ENCODE measurements at places on chromosomes 1 and 21.

GRCh38 chr1:175221557-175222175 lies 29.1 kb upstream of the KIAA0040 start:
- no peak for DNase-seq

- DNase-seq: no peak
Observed at GRCh38 chr1:65235867-65236805, 73.2 kb upstream of the DNAJC6 start.

DNA sequence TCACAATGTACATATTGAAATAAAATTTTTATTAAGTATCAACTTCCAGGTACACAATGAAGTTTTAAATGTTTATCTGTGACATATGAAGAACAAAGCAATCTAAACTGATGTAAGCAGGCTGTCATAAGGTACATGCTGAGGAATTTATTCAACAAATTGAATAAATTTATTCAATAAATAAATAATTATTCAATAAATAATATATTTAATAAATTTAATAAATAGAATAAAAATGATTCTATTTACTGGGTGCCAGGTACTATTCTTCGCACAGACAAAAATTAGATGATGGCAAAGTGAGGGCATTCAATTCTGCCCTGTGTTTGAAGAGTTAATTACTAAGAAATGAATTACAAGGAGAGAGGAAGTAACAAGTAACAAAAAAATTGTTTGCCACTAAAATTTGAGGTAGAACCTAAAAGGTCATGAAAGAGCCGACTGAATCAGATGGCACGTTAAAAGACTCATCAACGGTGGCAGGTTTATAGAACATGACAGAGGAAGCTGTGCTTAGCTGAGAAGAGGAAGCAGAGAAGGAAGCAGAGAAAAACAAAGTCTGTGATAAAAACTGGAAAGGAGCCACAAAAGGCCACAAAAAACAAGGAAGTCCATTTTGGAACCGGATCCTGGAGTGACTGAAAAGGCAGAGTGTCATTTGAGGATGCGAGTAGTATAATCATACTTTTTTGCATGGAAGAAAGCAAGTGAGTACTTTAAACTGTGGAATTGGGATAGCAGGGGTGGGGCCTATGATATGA lies 2.2 kb upstream of the USP24 start:
- DNase-seq: no peak

DNA sequence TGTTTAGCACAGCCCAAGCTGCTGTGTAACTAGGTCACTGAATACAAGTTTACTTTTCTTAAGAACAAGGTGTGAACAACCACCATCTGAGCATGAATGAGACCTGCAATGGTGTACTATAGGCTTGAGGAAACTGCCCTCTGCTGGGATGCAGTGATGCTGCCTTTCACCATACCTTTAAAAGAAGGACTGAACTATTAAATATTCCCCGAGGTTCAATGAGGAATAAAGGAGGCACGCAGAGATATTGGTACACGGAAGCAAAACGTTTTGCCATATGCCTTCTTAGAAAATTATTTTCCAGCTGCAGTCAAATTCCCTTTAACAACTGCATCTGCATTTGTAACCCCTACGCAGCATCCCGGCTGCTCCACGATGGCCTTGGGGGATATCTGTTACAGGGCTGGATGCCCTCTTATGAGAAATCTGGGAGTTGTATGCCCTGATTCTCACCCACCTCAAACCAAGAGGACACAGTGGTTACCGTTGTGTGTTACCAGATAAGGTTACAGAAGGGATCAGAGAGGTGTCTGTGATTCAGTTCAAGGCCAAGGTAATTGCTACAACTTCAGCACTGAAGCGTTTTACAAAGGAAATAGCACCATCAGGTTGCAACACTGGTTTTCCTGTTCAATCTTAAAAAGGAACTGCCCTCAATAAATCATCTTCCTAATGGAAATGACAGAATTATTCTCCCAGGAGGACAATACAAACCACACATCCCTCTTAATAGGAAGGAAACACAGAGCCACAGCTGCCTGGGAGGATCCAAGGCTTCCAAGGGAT lies 470.5 kb downstream of the LTN1 start:
- DNase-seq: no peak

DNA sequence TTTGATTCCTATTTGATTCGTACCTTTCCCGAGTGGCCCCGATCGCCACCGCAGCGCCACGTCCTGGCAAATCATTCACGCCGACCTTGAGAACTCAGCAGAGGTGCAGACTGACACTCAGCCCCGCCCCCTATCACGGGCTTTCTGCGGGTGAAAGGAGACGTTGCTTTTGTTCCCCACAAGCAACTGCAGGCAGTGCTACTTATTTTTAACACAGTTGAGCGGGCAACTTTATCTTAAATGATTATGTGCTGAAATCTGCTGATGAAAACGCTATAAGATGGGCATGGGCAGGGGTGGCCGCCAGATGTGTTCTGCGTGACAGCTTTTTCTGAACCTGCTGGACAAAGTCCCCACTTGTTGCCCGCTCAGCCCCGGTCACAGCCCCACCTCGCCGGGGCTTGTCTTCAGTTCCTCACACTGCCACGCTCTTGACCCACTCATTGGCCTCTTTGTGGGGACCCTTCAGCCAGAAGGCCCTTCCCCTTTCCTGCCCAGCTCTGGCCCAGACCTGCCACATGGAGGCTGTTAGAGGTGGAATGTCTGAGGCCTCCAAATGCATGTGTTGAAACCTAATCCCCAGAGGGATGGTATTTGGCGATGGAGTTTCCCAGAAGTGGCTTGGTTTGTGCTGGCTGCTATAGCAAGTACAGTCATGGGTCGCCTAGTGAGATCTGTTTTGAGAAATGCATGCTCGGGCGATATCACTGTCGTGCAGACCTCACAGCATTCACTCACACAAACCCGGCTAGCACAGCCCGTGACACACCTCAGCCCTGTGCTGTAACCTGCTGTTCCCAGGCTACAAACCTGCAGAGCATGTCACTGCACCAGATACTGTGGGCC lies 15.7 kb upstream of the PDXK start:
- DNase-seq: no peak

DNA sequence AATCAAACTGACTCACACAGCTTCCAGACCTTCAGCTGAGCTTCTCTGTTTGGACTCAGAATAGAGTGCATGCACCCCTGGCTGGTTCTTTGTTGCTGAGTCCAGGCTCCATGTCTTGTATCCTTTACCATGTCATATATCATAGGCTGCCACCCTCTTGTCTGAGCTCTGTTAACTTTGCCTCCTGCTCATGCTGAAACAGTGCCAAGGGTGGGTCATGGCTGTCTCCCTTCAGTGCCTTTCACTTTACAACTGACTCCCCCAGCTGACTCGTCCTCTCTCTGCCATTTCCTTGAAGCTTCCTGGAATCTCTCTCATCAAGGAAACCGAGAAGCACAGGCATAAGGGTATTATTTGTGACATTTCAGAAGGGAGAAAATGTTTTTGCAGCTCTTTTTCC lies 885.3 kb downstream of the TTLL7 start:
- no peak for DNase-seq
